ENCODE measurements at places on chromosomes 11 and 22.
A peak's percentile ranks its signal among the peaks of the same experiment; 100 is the strongest.

GRCh38 chr11:72621008-72621610, 53.1 kb downstream of the PDE2A start:
- ATAC-seq, result no peak

DNA sequence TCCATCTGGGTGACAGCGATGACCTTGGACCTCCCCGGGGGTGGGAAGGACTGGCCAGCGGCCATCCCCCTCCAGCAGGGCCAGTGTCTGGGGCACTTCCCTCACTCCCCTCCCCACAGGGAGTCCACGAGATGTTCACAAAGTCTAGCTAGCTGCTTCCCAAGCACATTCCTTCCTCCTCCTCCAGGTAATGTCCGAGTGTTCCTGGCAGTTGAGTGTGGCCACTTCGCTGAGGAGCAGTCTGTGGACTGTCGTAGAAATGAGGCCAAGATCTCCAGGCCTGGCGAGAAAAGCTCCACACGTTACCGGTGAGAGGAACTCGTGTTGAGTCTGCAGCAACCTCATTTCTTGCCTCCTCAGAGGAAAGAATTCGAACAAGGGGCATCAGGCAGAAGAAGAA, 425.5 kb downstream of the BRD1 start:
- ATAC-seq, result no peak

DNA sequence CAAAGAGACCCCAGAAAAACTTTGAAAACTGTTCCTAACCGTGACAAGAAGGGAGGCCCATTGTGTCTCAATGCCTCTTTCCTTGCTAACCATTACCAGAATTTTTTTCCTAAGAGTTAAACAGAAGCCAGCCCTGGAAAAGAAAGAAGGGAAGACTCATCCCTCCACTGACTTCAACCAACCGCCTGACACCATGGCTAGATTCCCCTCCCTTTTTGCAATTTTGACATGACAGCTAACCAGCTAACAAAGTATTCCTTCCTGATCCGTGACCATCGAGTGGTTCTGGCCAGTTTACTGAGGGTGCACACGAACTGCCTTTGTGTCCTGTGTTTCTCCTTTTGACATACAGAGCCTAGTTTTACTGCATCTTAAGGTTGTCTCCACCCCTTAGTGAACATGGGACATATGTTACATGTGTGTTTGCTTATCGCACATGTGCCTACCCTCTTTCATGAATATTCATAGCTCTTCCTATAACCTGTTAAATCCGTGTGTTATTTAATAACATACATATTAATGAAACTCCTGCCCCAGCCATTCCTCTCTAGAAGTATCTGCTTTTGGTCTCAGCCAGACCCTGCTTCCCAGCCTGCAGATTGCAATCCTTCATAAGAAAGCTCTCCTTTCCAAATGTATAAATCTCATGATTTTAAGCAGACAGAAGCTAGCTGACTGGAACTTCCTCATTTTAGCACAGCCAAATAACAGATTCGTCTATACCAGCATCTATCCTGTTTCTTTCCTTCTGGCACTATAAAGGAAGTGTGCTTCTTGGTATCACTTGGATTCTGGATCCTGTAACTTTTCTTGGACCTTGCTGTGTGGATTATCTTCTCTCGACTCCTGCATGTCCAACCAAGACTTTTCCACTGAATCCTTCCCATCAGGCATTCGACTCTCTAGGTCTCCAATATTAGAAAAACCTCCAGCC, 37.8 kb downstream of the RASSF10 start:
- no peak for ATAC-seq

- no peak for ATAC-seq
Measured at GRCh38 chr11:44264438-44264749, 45.5 kb downstream of the ALX4 start.

DNA sequence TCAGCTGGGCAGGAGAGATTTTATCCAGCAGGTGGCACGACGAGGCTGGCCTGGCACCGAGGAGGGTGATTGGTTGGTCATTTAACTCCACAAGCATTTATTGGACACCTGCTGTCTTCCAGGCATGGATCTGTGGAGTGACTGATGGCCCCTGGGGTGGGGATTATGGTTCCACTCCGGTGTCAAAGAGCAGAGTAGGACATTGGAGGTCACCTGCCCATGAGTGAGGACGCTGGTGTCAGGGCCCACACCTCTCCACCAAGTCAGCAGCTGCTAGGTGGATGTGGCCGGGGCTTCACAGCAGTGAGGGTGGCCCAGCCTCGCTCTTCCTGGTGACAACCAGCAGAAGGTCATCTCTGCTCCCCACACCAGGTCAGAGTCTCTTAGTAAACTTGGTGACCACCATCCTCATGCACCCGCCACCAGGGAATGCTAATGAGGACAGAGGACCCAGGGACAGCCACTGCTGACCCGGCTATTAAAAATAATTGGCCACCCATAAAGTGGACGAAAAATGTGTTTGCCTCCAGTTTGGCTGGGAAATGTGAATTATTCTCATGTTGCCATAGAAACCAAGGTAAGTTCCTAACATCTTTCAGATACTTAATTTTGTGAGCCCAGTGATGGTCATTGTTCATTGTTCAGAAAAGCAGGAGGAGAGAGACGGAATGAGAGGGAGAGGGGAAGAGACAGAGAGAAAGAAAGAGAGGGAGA, 428.7 kb downstream of the TBC1D22A start:
- ATAC-seq, result no peak

GRCh38 chr11:63670433-63671321, 499 bp downstream of the ATL3 start:
- ATAC-seq, result peak; percentile 29

DNA sequence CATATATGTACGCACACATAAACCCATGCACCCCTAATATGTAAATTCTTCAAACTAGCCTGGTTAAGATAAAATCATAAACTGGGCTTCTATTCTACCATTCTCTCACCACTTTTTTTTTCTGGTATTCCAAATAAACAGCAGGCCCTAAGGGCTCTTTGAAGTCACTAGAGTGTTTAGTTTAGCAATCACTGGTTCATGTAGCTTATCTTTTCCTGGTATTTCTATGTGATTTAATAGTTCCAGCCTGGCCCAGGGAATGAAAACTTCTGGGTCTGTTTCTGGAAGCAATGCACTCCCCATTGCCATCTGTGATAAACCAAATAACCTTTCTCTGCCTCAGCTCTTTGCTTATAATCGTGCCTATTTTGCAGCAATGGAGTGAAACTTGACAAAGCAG, 10.7 kb upstream of the MPPED2 start:
- no peak for ATAC-seq

DNA sequence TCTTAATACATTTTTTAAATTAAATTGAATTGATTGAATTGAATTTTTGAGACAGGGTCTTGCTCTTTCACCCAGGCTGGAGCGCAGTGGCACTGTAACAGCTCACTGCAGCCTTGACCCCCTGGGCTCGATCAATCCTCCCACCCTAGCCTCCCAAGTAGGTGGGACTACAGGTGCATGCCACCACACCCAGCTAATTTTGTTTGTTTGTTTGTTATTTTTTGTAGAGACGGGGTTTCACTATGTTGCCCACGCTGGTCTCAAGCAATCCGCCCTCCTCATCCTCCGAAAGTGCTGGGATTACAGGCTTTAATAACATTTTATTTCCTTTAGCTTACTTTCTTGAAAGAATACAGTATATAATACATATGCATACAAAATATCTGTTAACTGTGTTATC, 226.9 kb downstream of the BUD13 start:
- ATAC-seq, result no peak

DNA sequence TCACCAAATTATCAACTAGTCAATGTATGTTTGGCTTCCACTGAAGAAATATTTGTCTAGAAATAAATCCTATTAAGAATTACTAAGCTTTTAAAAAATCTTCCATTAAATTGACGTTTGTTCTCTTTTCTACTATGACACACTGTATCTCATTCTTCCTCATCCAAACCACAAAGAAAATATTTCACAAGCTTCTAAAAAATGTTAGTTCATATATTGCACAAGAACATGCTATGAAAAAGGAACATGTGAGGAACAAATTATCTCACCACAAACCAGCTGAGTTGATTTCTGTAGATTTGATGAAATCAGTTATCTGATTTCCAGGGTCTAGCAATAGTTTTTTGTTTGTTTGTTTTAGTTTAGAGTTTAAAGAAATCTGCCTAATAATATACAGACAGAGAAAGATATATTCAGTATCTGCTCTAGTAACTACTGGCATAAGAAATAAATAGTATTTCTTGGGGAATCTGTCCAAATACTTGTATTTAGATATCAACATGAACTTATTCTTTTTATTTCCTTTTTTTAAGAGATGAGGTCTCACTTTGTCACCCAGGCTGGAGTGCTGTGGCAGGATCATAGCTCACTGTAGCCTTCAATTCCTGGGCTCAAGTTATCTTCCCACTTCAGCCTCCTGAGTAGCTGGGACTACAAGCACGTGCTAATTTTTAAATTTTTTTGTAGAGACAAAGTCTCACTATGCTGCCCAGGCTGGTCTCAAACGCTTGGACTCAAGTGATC, 161.7 kb downstream of the ATG16L2 start:
- no peak for ATAC-seq

- ATAC-seq, result peak; percentile 31
Measured at GRCh38 chr22:24200619-24201212, 19.4 kb downstream of the SUSD2 start.

DNA sequence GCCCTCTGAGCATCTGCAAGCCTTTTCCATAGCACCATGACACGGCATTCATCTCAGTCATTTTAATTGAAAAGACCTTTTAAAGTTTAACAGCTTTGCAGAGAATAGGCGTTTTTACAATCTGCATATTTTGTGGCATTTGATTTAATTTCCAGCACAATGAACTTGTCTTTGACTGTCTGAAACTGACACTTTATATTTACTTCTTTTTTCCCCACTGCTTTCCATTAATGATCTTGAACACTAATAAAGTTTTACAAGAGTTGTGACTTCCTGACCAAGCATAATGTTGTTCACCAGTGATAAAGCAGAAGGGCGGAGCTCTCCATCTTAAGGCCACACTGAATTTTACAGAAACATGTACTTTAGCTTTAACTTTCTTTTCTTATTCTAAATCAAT, 548.7 kb downstream of the FAM181B start:
- no peak for ATAC-seq

- no peak for ATAC-seq
Measured at GRCh38 chr22:47309946-47310345, 547.5 kb downstream of the TBC1D22A start.

DNA sequence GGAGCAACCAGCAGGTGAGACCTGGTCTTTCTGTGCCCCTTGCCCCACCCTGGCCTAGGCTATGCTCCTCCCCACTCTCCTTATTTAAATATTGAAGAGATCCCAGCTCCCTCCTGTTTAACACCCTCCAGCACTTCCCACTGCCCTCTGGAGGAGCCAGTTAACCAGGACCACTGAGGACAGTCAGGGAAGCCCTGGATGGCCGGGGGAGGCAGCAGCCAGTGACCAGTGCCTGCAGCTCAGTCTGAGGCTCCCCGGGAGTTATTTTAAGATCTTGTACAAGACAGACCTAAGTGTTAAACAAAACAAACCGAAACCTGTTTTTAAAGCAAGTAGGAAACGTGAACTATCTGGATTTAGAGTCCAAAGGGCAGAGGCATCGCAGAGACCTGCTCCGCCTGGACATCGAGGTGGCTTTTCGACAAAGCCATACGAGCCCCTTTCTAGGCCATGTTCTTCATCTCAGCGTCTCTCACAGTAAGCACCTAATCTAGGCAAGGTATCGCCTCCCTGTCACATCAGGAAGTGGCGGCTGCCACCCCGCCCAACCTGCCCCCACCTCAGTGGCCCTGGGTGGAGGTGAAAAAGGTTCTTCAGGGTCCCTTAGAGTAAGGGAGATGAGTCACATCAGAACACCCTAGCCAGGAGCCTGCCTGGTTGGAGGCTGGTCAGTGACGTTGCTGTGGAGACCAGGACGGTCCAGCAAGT, 35.2 kb downstream of the TRMU start:
- no peak for ATAC-seq

GRCh38 chr11:117978991-117979390, 7.2 kb upstream of the IL10RA start:
- ATAC-seq, result no peak

DNA sequence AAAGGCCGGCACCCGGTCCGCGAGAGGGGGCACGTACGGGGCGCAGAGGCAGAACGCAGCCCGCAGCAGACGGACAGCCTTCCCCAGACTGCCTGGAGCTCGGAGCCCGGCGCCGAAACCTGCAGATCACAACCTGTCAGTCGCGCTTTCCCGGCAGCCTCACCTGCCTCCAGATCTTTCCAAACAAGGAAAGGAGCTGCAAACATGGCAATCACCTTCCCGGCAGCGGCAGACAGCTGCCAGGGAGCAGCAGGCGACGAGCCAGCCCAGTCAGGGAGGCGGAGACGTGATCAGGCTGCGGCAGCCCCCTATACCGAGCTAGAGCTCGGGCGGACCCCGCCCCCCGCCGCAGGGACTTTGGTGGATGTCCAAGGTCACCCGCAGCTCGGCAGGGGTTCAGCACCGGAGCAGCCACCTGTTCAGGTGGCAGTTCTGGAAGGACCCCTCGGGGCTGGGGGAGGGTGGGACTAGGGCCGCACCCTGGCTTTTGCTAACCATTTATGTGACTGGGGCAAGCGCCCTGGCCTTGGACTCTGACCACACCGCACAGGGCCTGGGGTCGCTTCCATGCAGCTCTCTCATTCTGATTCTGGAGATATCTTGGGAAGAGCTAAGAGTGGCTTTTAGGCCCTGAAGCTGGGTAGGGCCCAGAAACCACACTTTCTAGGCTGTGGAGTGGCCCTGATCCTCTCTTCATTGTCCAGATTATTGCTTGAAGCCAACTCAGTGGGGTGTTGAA, 143.8 kb downstream of the NECTIN1 start:
- peak; percentile 63 for ATAC-seq

DNA sequence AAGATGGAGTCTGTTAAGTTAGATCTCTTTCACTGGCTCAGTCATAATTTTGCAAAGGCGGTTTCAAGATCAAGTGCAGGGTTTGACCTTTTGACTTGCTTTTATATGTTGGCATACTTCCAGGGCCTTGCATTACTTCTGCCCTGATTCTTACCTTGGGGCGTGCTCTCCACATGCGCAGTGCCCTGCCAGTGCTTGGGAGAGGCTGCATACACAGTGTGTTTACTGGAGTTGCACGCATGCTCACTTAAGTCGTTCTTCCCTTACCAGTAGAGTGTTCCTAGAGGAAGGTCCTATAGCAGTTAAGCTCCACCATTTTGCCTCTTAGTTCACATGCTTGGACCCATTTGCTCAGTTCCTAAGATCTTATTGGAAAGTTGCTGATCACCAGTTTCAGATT, 21.0 kb upstream of the TMEM123 start:
- ATAC-seq, result peak; percentile 71

DNA sequence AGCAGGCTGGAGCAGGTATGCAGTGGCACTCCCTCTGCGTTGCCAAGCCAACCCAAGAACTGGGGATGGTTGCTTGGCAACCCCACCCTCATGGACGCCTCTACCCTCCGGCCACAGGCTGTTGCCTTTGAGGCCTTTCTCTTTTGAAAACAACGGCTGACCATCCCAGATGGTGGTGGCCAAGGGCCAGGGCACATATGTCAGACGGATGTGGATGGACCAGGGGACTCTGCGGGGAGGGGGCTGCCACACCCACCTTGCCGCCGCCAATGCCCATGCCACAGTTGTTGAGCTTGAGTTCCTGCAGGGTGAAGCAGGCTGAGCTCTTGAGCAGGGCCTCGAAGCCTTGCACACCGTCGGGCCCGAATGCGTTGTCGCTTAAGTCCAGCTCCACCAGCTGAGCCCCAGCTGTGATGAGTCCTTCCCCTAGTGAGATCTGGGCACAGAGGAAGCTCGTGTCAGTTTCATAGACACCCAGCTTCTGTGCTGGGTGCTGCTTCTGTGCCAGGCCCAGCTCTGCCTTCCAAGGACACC, 21.5 kb downstream of the RANGAP1 start:
- no peak for ATAC-seq

GRCh38 chr11:518463-519202, 11.6 kb upstream of the RNH1 start:
- peak; percentile 96 for ATAC-seq

Data from esophagus mucosa (tissue), 1 donor.